ENCODE measurements at places on chromosomes 4 and X.

GRCh38 chr4:94244087-94244828 is 36.6 kb downstream of the SMARCAD1 start:
- DNase-seq = no peak

GRCh38 chr4:11050766-11051165 is 366.2 kb upstream of the CLNK start:
- no peak for DNase-seq

- DNase-seq = peak; percentile 36
Observed at GRCh38 chrX:22950269-22951266, 49.2 kb upstream of the DDX53 start.

DNA sequence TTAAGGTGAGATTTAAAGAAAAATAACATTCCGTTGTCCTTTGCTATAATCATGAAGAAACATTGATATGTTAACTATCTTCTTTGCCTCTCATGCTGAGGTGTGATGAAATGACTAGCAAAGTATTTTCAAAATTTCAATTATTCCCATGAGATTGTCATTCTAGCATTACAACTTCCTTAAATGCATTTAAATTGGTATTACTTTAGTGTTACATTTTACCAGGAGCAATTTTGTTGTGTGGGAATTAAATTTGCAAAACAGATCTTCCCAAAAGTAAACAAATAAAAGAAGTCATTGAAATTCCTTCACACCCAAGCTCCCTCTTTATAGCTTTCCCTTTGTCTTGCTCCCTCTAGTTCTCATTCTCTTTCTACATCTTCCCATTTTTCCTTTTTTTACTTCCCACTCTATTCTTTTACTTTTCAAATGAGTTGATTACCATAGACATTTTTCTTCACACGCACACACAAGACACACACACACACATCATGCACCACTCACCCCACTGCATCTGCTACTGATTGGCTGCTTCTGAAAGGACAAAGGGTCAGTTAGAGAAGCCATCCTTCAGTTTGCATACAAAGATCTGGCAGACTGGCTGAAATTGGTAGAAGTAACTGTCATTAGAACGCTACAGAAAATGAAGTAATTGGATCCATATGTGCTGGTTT is 10.0 kb upstream of the APELA start:
- no peak for DNase-seq

DNA sequence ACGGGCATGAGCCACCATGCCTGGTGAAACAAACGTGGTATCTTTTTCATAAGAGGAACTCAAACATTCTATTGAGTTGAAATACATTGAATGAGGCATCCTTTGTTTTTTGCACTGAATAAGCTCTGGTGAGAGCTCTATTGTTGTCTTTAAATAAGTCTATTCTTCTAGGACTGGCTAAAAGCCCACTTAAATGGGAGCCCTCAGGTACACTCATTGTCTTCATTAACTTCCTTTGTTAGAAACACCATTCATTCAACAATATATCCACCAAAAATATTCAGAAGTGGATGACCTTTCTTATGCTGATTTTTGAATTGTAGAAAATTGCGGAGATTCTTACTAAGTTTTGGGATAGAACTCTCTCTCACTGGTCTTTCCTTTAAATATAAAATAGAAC is 568.0 kb downstream of the IL1RAPL1 start:
- DNase-seq = no peak

DNA sequence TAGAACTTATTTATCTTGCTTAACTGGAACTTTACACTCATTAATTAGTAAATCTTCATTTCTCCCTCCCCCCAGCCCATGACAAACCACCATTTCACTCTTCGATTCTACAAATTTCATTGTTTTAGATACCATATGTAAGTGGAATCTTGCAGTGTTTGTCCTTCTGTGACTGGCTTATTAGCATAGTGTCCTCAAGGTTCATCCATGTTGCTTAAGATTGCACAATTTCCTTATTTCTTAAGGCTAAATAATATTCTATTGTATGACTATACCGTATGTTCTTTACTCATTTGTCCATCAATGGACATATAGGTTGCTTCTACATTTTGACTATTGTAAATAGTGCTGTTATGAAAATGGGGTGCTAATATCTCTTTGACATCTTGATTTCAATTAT is 24.5 kb upstream of the RNF212 start:
- no peak for DNase-seq

- DNase-seq = no peak
Observed at GRCh38 chr4:174972911-174973310, 54.8 kb downstream of the ADAM29 start.

- DNase-seq = no peak
Observed at GRCh38 chrX:10450229-10450958, 170.0 kb downstream of the MID1 start.

GRCh38 chr4:128573781-128574508 is 235.6 kb upstream of the JADE1 start:
- no peak for DNase-seq
